ENCODE measurements at places on chromosomes 2 and 18. TPM values are rescaled to one million over a fixed set of nuclear protein-coding genes. Genes with fewer than 3 reads are reported as not detected.

Gene NEURL3
- not detected for total RNA-seq

Gene SKA1
- 1.9 TPM for total RNA-seq

Gene ABCG5
- not detected for total RNA-seq

Gene DAW1
- total RNA-seq = 2.5 TPM

Gene NR4A2
- 12.2 TPM for total RNA-seq

Gene TM4SF20
- not detected for total RNA-seq

Gene ZAP70
- 1.9 TPM for total RNA-seq

Gene MGAT4A
- 36.0 TPM for total RNA-seq

Gene UNC80
- total RNA-seq = 40.1 TPM

Gene NTSR2
- not detected for total RNA-seq

Gene DSG4
- not detected for total RNA-seq

Gene REG1B
- total RNA-seq = not detected

Gene REEP1
- 191 TPM for total RNA-seq

Gene OXER1
- total RNA-seq = 0.31 TPM

Gene TMEM150A
- 6.6 TPM for total RNA-seq

Gene RTKN
- total RNA-seq = 5.0 TPM

Gene NMUR1
- total RNA-seq = not detected

Gene CERKL
- total RNA-seq = 1.3 TPM

Gene SGO2
- 9.1 TPM for total RNA-seq

Gene ERMN
- total RNA-seq = 0.31 TPM

Gene DNER
- total RNA-seq = 93.3 TPM

Gene ANKRD30BL
- 47.0 TPM for total RNA-seq

Gene NIFK
- total RNA-seq = 34.4 TPM

Measured in parietal lobe (tissue), 2 donors.